ENCODE measurements at places on chromosomes 3 and 15.

DNA sequence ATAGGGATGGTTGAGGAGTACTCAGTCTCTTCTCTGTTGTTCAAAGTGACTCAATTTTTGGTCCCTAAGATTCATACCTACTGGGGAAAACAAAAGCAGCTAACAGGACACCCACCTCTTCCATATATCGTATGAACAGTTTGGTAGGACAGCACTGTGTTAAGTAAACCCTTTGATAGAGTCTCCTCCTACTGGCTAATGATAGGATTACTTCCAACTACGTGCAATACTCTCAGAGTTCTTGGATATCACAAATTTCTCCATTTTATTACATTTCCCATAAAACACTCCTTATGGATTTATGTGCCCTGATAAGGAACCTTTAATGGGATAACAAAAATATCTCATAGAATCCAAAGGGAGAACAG, 200.2 kb upstream of the GOLGA6L4 start:
- no peak for DNase-seq

GRCh38 chr3:170117134-170117533, 64.4 kb downstream of the PHC3 start:
- no peak for DNase-seq

- no peak for DNase-seq
Measured at GRCh38 chr3:16113704-16114103, 60.8 kb upstream of the GALNT15 start.

DNA sequence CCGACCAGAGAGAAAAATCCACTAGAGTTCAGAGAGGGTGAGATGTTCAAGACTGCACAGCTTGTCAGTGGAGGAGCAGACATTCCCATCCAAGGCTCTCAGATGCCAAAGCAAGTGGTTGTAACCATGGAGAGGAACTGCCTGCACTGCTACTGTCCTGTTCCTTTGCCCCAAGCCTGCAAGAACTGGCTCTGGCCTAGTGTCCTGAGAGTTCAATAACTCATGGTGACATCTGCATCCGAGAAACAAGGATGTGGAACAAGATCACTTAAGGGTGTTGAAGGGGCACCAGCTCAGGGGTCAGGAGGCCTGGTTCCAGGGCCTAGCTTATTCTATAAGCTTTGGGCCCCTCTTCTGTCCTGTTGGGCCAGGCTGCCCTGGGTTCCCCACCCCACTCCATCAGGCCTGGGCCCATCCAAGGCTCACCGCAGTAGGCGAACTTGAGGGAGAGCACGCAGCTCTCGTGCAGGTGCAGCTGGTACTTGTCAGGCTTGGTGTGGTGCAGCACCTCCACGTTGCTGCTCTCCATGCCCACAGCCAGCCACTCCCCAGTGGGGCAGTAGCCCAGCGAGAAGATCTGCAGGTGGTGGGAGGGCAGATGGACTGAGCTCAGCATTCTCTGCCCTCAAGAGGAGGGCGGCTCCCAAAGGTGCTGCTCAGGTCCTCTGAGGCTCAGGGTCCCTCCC, 45.6 kb downstream of the TLE3 start:
- DNase-seq = no peak

DNA sequence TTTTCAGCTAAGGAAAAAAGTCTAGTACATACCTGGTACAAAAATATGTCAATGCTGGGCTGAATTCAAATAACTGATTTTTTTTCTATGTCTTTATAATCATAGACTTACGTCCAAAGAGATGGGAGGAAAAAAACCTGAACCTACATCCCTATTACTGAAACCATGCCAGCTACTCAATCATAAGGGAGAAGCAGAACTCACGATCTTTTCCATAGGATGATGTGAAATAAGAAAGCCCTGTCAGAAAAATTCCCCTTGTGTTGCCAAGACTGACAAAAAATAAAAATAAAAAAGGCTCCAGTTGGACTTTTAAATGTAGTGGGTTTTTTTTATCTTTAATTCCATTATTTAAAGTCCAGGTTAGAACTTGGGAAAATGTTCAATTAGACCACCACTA, 3.3 kb downstream of the MSL2 start:
- DNase-seq = no peak

GRCh38 chr3:186643493-186643892, 3.3 kb downstream of the FETUB start:
- DNase-seq = no peak

GRCh38 chr3:49713336-49714105, 6.0 kb downstream of the AMIGO3 start:
- DNase-seq = no peak

GRCh38 chr3:43347774-43348173, 61.4 kb downstream of the SNRK start:
- no peak for DNase-seq

GRCh38 chr3:124246949-124247348, 255.0 kb upstream of the ROPN1 start:
- no peak for DNase-seq

DNA sequence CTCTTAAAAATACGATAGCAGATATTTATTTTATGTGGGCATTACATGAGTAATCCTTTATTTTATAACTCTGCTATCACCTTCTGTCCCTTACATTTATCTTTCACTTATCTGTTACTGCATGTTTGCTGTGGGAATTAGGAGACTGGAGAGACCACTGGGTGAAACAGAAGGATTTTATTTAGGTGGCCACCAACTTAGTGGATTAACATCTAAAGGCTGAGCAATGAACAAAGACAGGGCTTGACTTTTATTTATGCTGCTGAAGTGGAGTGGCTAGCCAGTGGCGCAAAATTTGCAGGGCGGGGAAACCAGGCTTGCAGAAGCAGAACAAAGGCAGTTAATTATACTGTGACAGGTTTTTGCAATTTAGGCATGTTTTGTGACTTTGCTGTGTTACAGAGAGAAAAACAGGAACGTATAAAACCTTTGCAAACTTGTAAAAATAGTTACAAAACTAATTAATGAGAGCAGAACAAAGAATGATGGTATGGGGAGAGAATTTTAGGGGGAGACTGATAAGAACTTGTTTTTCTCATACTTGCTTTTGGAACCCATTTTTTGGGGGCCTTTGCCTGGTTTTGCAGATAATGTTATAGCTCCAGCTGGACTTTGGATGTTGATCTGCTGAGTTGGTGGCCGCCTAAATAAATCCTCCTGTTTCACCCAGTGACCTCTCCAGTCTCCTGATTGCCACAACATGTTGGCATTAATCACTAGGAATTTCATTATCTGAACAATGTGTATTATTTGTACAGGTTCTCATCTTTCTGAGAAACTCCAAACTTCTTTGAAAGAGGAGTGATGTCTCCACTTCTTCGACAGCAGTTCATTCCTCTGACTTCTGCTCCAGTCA, 18.0 kb downstream of the KLHL24 start:
- DNase-seq = no peak
